ENCODE measurements at places on chromosomes 2 and 18.

GRCh38 chr2:71943238-71944182, 204.2 kb downstream of the CYP26B1 start:
- DNase-seq: no peak

- no peak for DNase-seq
Measured at GRCh38 chr18:13353084-13353823, 134.7 kb downstream of the LDLRAD4 start.

DNA sequence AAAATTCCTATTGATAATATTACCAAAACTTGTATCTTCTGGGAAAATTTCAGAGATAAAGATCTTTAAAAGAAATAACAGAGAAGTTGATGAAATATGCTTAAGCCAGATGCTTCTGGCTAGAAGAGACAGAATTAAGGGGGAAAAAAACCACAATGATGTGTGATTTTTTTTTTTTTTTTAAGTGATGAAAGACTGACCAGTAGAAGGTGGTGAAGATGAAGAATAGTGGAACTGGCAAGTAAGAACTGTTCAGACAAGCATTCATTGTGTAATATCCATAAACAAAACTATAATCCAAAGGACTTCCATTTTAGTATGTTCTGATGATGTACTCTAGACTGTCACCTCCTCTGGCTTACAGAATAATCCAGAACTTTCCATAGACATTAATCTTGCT, 89.8 kb downstream of the INO80D start:
- no peak for DNase-seq

GRCh38 chr2:167049659-167050058, 161.4 kb downstream of the XIRP2 start:
- no peak for DNase-seq

DNA sequence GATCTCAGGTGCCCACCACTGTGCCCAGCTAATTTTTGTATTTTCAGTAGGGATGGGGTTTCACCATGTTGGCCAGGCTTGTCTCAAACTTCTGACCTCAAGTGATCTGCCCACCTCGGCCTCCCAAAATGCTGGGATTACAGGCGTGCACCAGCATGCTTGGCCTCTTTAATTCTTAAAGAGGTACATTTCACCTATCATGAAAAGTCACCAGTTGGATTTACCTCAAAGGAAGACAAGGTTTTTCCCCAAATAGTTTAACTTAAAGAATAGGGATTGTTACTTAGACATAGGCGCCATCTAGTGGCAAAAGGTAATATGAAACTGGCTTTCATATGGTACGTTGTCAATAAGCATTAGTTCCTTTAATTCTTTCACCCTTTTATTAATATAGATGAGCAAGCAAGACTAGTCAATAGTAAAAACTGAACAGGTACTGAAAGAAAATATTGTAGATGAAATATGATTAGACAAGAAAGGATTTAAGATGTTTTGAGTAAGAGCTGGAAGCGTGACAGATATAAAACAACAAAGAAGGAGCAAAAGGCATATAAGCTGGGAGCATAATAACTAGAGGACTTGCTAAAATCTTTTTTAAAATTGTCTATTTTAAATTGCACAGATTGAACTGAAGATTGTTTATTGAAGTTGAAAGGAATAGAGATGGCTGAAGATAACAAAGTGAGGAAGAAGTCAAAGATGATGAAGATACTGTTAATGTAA, 35.0 kb upstream of the PSMD14 start:
- DNase-seq: peak; percentile 66

GRCh38 chr2:206176121-206176520, 16.4 kb downstream of the EEF1B2 start:
- DNase-seq: no peak

DNA sequence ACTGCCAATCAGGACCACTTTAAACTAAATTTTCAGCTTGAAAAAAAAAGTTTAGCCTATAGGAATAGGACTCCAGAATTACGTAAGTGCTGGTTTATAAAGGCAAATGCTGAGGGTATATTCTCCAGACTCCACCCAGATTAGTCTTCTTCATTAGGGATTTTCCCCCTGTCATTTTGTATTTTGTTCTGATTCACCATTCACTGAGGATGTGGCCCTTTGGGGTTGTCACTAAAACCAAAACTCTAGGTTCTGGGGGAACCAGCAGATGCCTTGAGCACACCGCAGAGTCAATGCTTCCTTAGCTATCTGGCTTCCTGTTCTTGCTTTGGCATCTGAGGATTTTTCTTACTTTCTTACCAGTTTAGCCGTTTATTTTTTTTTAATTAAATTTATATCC, 10.5 kb downstream of the SCYGR4 start:
- no peak for DNase-seq

DNA sequence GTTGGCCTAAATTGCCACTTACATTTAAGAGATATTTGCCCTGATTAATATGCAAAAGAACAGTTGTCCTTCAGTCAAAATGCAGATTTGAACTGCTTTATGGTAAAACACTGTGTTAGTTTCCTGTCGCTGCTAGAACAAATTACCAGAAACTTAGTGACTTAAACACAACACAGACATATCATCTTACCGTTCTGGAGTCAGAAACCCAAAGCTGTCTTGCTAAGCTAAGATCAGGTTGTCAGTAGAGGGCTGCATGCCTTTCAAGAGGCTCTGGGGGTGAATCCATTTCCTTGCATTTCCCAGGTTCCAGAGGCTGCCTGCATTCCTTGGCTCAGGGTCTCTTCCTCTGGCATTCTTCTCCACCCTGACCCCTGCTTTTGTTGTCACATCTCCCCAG, 149.5 kb downstream of the FAM161A start:
- no peak for DNase-seq

GRCh38 chr2:137185378-137186078, 420.2 kb downstream of the THSD7B start:
- no peak for DNase-seq

DNA sequence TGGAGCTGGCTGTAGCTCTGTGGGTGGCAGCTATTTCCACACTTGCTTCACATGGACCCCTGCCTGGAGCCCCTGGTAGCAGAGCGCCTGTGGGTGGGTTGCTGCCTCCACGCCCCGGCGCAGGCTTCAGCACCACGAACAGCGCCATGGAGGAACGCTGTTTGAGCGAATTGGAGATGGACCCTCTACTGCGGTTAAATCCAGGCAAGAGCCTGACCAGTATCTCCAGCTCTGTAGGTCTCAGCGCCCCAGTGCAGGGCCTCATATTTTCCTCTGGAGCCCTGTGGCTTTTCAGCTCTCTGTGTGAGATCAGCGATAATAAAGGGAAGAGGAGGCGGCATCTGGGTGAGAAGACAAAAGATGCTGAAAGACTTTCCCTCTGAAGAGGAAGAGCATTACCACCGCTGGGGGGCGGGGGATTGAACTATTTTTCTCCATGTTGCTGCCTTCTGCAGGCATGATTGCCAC, 12.0 kb downstream of the ONECUT2 start:
- no peak for DNase-seq

DNA sequence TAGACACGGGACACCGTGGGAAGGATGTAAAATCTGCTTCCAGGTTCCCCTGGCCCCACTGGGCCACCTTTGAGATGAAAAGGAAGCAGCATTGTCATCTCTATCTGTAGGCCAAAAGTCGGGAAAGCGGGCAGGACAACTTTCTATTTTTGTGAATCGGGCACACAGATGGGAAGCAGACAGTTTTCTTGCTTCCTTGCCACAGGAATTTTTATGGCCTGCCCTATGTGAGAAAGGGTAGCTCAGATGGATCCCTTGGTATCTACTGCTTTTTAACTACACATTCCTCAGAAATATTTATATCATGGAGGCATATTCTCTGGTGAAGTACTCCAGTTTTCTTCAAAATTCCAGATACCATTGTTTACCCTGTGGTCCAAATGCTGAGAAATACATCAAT, 735.5 kb downstream of the CBLN2 start:
- no peak for DNase-seq

DNA sequence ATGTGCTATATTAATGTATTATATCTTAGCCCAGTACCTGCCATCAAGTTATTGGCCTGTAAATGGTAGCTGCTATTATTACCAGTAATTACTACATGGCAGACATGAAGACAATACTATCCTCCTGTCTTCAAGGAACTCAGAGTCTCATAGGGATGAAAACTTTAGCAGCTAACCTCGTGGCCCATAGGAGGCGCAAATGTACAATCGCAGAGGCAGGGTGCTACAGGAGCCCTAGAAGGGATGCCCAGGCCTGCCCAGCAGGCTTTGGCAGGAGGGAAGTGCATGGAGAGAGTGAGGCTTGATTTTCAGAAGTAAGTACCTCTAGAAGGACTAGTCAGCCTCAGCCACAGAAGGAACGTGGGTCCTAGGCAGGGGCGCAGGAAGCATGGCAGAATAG, 44.7 kb upstream of the KIDINS220 start:
- no peak for DNase-seq

DNA sequence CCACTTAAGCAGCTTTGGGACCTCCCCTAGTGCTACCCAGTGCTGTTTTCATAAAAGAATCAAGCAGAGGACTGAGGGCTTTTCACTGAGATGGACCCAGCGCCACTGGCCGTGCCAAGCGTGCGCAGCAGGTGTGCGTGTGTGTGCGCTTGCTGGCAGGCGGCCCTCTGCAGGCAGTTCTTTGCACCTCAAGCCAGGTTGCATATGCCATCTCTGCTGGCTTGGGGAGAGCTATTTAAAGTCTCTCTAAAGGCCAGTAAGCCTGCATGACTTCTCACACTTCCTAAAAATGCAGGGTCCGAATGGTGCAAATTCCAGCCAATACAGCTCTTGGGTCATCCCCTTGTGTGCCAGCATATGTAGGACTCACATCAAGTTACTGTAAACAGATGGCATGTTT, 255.5 kb downstream of the RNF152 start:
- no peak for DNase-seq

DNA sequence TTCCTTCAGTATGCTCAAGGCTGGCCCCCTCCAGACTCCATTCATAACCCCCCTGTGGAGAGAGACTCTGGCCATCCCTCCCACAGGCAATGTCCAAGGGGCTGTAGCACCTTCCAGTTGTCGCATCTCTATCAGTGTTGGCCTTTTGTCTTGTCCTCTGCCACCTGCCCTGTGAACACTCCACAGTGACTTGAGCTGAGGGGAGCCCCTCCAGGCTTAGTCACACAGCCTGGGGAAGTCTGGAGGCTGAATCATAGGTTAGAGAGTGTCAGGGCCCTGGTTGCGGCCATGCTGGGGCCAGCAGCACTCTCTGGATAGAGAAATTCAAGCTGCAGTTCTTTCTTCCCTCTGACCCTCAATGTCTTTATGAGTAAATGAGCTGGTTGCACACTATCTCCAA, 64.7 kb downstream of the GYPC start:
- no peak for DNase-seq

DNA sequence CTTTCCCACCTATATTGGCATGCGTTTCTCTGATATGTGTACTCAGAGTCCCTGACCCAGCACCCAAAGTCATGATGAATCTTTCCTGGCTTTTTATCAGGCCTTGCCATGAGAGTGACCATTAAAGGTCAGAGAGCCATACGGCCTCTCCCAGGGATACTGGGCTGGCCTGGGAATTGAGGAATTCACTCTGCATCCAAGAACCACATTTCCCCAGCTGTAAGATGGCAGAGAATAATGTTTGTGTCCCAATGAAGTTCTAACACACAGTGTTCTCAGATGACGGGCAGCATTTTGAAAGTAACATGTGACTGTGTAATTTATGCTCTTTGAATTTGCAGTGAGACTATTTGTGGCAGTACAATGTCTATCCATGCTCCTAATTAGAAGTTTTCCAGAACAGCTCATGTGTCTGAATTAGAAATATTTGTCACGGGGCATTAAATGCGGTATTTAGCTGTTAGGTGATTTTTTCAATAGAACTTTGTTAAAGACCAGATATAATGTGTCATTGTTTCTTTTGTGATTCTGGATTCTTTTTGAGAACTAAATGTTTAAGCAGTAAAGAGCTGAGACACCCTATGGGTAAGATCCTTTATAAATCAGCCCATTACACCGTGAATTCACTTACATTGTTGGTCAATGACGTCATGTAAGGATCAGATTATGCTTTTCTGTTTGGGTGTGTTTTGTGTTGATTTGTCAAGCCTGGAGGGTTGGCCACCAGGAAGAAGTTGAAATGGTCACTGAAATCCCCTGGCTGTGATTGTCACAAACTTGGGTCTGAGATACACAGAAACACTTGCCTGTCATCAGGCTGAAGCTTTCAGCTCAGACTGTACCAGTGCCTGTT, 7.3 kb upstream of the SLC3A1 start:
- no peak for DNase-seq

GRCh38 chr2:100142393-100142792, at the start of gene AFF3:
Gene AFF3, minus strand, starts transcription at chr2:100142590. Its CDS starts 38,136 bp downstream, at chr2:100104454.
- DNase-seq: no peak

DNA sequence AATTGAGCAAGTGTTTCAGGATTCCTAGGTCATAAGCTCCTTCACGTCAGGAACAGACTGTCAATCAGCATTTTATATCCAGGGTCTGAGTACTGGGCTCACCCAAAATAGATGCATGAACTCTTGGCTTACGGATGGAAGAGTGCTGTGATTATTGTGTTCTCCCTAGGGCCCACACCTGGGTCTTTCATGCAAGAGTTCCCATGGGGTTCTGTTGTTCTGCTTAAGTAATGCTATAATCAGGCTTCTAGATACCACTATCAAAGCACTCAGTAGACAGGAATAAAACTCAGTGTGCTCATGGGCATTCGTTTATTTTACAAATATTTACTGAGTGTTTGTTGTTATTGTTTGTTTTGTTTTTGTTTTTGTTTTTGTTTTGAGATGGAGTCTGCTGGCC, 46.4 kb upstream of the PMAIP1 start:
- DNase-seq: no peak

DNA sequence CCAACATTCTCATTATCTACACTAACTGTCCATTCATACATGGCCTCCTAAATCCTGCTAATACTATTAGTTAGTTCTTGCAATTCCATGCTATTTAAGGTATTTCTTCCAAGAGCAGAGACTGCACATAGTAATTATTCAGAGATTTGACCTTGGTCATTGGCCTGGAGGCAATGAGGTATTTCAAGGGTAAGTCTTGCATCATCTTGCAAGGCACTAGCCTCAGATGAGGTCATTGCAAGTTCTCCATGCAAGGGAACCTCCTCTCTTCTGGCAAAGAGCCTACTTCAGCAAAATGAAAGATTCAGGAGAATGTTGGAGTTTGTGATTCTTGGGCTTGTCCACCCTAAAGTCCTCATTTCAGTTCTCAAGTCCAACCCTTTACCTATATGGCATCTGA, 48.5 kb upstream of the IKZF2 start:
- DNase-seq: no peak

DNA sequence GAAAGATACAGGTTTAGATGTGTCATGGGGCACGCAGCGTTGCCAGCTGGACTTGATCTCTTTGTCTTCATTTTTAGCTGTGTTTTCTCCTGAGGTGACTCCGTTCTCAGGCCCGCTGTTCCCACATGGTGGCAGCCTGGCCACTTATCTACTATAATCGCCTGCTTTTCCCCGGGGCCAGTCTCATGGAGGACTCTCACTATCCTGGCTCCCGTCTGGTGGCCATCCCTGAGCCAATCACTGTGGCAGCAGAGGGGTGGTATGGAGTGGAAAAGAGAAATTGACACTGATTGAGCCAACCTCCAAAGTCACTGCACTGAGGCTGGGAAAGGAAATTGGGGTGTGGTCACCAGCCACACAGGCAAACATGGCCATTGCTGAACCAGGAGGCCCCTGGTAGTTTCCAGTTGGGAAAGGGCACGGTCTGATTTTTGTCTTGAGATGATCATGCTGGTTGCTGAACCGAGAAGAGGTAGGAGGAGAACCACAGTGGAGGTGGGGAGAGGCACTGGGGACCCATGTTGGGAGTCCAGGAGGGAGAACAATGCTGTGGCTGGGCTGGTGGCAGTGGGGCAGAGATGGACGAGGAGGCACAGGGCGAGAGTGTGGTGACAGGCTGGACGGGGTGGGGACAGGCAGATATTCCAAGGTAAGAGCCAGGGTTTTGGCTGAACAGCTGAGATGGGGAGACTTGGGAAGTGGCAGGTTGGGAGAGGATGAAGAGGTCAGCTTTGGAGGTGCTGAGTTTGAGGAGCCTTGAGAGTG, 45.6 kb downstream of the KCNIP3 start:
- no peak for DNase-seq

GRCh38 chr2:39266139-39266805, 22.5 kb upstream of the CDKL4 start:
- no peak for DNase-seq
